AML-193 (cell line): ENCODE measurements at places on chromosomes 5 and 9.

DNA sequence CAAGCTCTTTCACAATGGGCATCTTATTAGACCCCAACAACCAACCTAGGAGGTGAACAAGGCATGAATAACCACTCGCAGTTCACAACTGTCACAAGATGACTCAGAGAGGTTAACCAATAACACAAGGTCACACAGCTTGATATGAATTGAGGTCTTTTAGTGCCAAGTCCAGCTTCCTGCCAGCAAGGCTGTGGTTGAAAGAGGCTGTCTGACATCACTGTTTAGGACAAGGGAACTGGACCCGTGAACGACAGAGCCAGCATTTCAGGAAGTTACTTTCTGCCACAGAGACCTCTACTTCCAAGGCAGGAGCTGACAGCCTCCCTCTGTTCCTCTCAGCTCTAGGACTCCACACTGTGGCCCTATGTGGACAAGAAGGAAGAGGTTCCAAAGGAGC, 53.4 kb upstream of the ALDH1B1 start:
- no peak for DNase-seq

DNA sequence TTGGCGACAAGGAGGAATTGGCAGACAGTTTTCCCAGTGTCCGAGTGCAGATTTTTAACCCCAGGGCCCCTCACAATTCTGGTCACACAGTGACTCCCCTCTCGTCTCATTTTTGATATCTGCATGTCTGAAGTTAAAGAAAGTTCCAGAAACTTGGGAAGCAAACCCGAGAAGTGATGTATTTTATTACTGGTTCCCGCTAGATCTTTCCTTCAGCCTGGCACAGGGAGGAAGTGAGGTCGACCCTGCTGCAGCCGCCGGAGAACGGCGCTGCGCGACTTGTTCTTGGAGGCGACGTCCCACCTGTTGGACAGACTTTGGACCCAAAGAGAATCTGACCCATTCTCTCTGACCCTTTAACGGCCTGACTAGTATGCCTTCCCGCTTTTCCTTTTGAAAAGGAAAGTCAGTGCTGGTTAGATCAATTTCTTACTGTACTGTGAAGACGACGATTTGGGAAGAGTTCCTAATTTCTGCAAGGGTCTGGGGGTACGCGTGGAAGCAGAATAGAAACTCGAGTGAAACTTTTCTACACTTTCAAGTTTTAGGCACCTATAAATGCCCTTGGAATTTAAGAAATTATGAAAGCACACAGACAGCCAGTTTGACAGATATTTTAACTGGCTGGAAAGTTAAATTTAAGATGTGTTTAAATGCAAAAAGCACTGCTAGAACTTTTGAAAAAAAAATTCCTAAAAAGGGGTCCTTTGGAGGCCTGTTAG, 744 bp downstream of the OTULIN start:
- DNase-seq: peak; percentile 8

DNA sequence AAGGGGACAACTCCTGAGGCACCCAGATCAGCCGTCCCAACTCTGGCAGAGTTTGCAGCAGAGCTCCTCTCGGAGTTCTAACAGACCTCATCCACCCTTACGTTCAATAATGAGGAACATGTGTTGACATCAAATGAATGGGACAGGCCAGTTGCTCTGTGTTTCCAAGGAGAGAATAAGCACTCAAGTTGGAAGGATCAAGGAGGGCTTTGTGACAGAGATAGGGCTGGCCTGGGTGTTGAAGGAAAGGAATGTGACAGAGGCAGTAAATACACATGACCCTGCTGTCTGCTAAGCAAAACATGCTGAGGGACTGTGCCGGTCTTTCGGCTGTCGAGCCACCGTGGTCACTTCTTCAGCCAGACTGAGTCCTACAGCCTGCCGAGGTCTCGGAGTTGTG, 48.2 kb downstream of the GPR107 start:
- no peak for DNase-seq

DNA sequence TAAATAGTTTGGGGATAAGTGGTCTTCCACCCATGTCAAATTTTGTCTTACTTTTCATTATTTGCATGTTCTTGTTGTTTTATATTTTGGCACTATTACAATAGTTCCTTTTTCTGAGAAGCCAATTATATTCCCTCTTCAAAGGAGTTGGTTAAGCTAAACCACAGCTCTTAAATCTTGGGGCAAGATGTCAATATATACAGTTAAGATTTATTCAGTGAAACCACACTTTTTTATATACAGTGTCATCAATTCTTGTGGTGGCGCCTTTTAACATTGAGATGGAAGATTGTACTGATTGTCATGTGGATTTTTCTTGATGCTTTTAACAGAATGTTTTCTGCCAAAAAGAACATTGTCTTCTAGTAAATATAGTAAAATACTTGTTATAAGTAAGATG, 104.1 kb downstream of the MTREX start:
- no peak for DNase-seq

GRCh38 chr5:171659896-171660295, 125.7 kb upstream of the SMIM23 start:
- no peak for DNase-seq

DNA sequence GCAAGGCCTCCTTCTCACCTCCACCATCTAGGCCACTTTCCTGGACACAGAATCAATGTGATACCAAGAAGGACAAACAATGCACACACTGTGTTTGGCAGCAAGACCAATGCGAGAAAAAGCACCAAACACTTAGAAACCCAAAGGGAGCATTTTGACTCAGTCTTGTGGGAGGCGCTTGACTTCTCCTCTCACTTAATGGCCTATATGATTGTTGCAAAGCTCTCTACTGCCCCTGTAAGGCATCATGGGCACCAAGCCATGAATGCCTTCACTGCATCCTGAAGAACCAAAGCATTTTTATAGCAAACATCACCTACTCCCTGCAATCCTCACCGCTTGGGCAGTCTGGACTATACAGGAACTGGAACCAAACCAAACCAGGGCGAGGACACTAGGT, 57.5 kb downstream of the CDH6 start:
- no peak for DNase-seq

DNA sequence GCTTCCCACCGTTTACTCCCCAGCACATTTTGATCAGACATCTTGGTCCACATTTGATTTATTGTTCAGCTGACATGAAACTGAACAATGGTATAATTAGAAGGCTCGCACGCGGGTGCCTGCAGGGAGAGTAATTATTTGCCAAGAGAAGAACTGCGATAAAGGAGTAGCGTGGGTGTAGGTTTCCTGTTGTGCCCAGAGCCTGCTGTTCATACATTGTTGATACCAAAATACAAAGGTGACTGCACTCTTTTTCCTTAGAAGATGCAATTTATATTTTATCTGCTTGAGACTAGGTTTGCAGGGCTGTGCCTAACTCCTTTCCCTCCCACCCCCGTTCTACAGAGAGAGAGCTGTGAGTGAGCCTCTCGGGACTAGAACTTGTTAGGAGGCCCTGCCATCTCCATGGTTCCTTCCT, 241.8 kb upstream of the MSX2 start:
- no peak for DNase-seq

- DNase-seq: no peak
Observed at GRCh38 chr9:90368928-90369327, 273.7 kb downstream of the DIRAS2 start.

- no peak for DNase-seq
Observed at GRCh38 chr9:71929223-71929622, 17.8 kb downstream of the C9orf85 start.

GRCh38 chr5:39225405-39226099, 6.2 kb upstream of the FYB1 start:
- DNase-seq: no peak

GRCh38 chr9:79719021-79719420, 147.3 kb downstream of the TLE4 start:
- no peak for DNase-seq

DNA sequence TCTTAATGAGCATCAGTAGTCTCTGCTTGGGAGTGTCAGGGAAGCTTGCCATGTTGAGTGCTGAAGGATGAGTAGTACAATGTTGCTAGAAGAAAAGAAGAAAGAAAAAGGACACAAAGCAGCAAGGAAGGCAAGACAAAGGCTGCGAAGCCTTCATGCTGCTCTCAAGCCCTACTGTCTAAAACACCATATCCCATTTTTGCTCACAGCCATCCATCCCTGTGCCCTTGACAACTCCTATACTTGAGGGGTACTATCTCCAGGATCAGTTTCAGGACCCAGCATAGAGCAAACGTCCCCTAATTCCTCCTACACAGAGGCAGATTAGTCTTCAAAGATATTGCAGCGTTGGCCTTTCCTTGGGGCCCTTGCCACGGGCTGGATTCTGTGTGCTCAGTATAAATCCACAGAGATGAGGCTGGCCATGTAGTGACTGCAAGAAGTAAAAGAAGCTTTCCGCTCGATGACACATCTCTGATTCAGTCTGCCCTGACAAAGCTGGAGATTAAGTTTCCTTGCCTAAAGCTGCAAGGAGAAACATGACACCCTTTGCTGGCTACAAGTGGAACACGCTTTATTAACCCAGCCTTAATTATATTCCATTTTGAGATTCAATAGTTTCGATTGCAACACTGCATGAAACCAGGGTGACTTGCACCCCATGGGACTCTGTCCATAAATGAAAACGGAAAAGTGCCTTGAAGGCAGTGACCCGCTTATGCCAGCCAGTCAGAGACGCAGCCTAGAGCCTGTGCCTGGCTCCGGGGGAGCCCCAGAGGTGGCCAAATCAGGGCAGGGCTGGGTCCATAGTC, 304.6 kb downstream of the ACTL7B start:
- DNase-seq: no peak

- DNase-seq: no peak
Observed at GRCh38 chr5:66013397-66013796, 87.0 kb downstream of the ERBIN start.

GRCh38 chr5:125659316-125660023, 763.7 kb upstream of the GRAMD2B start:
- no peak for DNase-seq
